ENCODE measurements at places on chromosomes 12 and 14.

- no peak for DNase-seq
Measured at GRCh38 chr14:87149583-87150354, 843.2 kb downstream of the GALC start.

GRCh38 chr12:70260646-70261045, 17.4 kb downstream of the CNOT2 start:
- DNase-seq, result peak; percentile 19

GRCh38 chr14:80872645-80873044, 68.9 kb downstream of the CEP128 start:
- no peak for DNase-seq

DNA sequence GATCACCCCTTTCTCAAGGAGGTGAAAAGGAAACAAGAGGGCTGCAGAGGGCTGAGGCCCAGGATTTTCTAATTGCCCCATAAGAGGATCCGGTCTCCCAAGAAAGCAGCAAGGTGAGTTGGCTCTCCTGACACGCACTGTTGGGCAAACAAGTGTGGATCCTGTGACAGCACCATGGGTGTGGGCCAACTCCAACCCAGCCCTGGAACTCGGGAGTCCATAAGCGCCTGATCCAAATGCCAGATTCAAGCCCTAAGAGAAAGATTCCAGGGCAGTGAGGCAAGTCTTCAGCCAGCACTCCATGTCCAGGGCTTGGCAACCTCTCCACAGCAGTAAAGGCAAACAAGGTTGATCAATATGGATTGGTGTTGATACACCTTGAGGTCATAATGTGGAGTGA, 33.1 kb downstream of the KCNA5 start:
- no peak for DNase-seq

GRCh38 chr12:28443337-28443736, 253.1 kb downstream of the CCDC91 start:
- no peak for DNase-seq

DNA sequence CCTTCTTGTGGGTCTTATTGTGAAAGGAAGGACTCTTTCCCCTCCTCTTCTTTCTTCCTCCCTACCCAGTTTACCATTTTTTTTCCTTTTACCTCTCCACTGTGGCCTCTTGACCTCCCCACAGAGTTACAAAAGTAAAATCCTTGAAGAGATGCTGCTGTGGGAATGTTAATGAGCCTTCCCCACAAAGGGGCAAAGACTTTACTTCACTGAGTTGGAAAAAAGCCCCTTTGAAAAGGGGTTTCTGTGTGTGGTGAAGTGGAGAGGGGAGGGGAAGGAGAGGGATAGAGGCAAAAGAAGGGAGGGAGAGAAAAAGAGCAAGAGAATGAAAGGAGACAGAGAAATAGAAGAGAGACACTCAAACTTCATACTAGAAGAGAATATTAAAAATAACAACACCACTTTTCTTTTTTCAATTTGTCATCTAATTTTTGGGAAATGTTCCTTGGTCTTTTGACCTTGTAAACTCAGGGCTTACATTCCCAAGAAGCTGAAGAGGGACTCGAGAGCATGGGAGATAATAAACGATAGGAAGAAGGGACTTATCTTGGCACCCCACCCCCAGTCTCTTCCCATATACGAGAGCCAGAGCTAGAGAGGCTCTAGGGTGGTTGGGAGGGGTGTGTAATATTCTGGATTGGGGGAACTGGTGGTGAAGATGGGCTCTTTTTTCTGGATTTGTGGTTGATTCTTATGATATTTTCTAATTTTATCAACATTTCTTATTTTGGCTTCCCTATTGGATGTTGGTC, 13.2 kb upstream of the SALL2 start:
- no peak for DNase-seq

GRCh38 chr12:51915003-51915625, 7.8 kb downstream of the ACVRL1 start:
- DNase-seq, result no peak

DNA sequence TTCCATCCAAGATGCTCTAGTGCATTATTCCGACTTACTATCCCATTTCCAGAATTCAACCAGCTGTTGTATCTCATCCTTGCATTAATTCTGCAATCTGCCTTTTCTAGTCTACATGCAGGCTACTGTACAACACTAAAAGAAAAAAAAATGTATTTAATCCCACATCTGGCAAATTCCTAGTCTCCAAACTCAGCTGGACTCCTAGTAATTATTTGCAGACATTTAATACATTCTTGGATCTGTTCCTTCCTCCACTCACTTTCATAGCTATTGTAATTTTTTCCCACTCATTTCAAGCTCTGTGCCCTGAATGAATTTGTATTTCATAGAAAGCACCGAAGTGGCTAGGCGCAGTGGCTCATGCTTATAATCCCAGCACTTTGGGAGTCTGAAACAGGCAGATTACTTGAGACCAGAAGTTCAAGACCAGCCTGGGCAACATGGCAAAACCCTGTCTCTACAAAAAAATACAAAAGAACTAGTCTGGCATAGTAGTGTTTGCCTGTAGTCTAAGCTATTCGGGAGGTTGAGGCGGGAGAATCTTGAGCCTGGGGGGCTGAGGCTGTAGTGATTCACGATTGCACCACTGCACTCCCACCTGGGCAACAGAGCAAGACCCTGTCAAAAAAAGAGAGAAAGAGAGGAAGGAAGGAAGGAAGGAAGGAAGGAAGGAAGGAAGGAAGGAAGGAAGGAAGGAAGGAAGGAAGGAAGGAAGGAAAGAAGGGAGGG, 39.5 kb upstream of the YAF2 start:
- DNase-seq, result no peak

DNA sequence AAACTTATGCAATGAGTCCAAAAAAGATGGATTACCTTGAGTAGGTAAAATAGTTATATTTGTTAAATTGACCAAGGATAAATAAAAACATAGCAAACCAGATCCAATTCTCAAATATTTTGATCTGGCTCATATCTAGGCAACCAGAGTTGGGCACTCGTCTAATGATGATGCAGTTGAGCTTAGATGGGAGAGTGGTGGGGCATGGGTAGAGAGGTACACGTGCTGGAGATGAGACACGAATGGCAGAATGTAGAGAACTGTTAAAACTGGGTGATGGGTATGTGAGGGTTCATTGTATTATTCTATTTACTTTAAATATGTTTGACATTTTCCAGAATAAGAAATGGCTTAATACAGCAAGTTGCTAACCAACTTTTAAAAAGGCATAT, 7.6 kb upstream of the RNF34 start:
- no peak for DNase-seq

DNA sequence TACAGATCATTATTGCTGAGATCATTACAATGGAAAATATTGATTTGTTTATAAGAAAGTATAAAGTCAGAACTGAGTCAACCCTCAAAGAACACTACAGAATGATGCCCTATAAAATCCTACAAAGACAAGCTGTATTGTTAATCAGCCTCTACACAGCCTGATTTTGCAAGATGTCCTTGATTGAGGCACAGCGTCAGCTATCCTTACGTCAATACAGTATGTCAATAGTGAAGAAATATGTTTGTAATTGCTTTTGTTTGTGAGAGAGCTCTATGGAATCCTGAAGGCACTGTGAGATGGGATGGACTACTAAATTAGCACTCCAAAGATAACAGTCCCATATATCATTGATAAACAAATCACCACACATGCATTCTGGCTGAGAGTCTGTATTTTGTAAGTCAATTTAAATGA, 70.7 kb downstream of the RASSF9 start:
- no peak for DNase-seq

GRCh38 chr12:49260166-49260565, 4.7 kb upstream of the TUBA1C start:
- no peak for DNase-seq

All from NB4 (cell line).